Melanocyte of skin (primary cell): ENCODE measurements at places on chromosomes 4 and X. TPM values are rescaled to one million over a fixed set of nuclear protein-coding genes. Genes with fewer than 3 reads are reported as not detected.

MAGEA10 gene
- total RNA-seq = not detected in 2 replicates

LPAR4 gene
- under 0.01 TPM in 1 of 2 replicates, not detected in the other for total RNA-seq

MAGEA9B gene
- total RNA-seq = not detected in 2 replicates

GASK1B gene
- 21.7 and 25.1 TPM in 2 replicates for total RNA-seq

MAGEA2B gene
- total RNA-seq = not detected in 2 replicates

FBXO8 gene
- total RNA-seq = 21.7 and 35.6 TPM in 2 replicates
